ENCODE measurements at places on chromosomes 2 and 18. TPM values are rescaled to one million over a fixed set of nuclear protein-coding genes. Genes with fewer than 3 reads are reported as not detected.

SLC9A4 gene
- 8.6 TPM for polyA plus RNA-seq

- no peak for DNase-seq
Measured at GRCh38 chr2:230016844-230017243, 51.9 kb downstream of the SLC16A14 start.

- DNase-seq: no peak
Measured at GRCh38 chr18:66749030-66749429, 145.1 kb upstream of the CDH19 start.

GRCh38 chr2:11515490-11515981 lies 18.3 kb upstream of the GREB1 start:
- DNase-seq: no peak

- DNase-seq: no peak
Measured at GRCh38 chr2:216341121-216341520, 31.2 kb downstream of the MARCHF4 start.

CFAP210 gene
- 2.9 TPM for polyA plus RNA-seq

DNA sequence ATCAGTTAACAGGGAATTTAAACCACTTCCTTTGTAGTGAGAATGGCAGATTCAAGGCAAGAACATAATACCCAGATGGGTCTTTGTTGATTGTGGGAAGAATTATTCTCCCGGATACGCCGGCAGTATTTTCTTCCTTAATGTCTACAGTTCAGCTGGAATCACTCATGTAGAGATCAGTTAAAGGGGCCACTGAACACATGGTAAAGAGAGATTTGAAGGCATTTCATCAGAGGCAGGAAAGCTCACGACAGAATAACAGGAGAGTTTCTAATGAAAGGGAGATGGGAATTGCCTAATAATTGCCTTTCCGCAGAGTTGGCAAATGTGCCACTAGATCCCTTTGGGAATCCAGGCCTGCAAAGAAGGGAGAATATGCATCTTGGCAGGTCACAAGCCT lies 327.7 kb upstream of the ZNF804A start:
- DNase-seq: no peak

DNA sequence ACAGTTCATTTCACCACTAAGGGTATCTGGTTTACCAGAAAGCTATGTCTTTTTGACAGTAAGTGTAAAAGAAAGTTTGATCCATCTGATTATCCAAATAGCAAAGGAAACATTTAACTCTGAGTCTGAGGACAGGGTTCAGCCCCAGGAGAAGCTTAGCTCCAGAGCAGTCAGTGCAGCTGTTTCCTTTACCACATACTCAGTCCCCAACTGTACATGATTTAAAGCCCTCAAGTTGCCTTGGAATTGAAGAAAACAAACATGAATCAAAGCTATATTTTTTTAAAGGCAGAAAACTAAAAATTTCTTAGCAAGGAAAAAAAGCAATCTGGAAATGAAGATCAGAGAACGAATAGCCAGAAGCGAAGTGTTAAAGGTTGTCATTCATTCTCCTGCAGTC lies 746.0 kb downstream of the METTL4 start:
- no peak for DNase-seq

- DNase-seq: no peak
Measured at GRCh38 chr2:226661789-226662545, 137.7 kb downstream of the IRS1 start.
